ENCODE measurements at places on chromosomes 3 and 15. TPM values are rescaled to one million over a fixed set of nuclear protein-coding genes. Genes with fewer than 3 reads are reported as not detected.

Gene PIERCE2
- 4.7 TPM for total RNA-seq

Gene GNAT1
- total RNA-seq = 0.91 TPM

Gene FOXB1
- total RNA-seq = not detected

Gene TYRO3
- total RNA-seq = 106 TPM

Gene CLDN16
- total RNA-seq = 0.31 TPM

Gene TTLL13
- 0.69 TPM for total RNA-seq

Gene CFAP100
- 0.79 TPM for total RNA-seq

Gene KCNMB2
- total RNA-seq = not detected

Gene CAMK2N2
- total RNA-seq = 1.3 TPM

Gene PRR20G
- total RNA-seq = not detected

Gene ATP8B4
- 0.98 TPM for total RNA-seq

Gene CEP70
- total RNA-seq = 55.7 TPM

Gene IMPG2
- total RNA-seq = 0.82 TPM

Gene GP9
- not detected for total RNA-seq

Gene SAXO2
- total RNA-seq = 6.0 TPM

Gene GABRG3
- total RNA-seq = 0.24 TPM

Gene HOMER2
- total RNA-seq = 21.0 TPM

Gene C3orf49
- total RNA-seq = not detected

Gene POU1F1
- not detected for total RNA-seq

Gene RAB6B
- total RNA-seq = 10.5 TPM

Gene CDHR4
- total RNA-seq = not detected

Gene ARHGEF3
- total RNA-seq = 60.4 TPM

Gene TICRR
- total RNA-seq = 13.9 TPM

Gene RFTN1
- total RNA-seq = 0.73 TPM

Gene CAMK1
- total RNA-seq = 17.1 TPM

Gene UROC1
- total RNA-seq = not detected

Gene DPPA2
- total RNA-seq = 0.69 TPM

Gene CCDC12
- total RNA-seq = 62.3 TPM

Gene DAZL
- not detected for total RNA-seq

Gene HRH1
- not detected for total RNA-seq
